ENCODE measurements at places on chromosomes 2 and 18.

DNA sequence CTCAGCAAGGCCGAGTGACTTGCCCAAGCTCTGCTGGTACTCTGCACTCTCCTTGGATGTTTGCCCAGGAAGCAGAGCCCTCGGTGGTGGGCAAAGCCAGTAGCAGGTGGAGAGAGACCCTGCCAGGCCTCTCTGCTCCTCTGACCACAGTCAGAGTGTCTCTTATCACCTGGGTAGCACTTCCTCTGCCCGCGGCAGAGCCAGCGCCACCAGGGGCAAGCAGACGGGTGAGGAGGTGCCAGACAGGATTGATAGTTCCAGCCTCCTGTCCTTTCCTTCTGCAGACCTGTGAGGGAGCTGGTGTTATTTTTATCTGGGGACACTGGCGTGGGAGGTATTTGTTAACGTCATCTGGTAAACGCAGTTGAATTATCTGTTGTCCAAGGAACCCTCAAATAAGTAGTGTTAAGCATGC is 152.9 kb downstream of the SMAD7 start:
- no peak for DNase-seq

GRCh38 chr2:2638547-2639220 is 307.6 kb upstream of the MYT1L start:
- DNase-seq = no peak

GRCh38 chr2:43980902-43981301 is 14.9 kb downstream of the LRPPRC start:
- no peak for DNase-seq

DNA sequence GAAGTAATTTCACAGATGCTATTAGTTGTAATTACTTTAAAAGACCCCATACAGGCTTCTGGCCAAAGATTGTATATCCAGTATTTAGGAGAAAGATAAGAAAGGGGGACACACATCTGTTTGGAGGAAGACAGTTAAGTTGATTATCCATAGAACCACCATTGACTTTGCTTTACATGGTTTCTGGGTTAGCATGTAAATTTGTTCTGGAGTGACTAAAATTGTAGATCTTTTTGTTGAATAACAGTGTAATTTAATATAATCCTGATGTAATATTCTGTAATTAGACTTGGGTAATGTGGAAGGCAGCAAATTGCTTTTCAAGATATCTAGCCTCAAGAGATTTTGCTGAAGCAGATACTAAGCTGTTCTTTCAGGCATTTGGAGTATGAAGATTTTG is 17.2 kb downstream of the COMMD1 start:
- DNase-seq = no peak

DNA sequence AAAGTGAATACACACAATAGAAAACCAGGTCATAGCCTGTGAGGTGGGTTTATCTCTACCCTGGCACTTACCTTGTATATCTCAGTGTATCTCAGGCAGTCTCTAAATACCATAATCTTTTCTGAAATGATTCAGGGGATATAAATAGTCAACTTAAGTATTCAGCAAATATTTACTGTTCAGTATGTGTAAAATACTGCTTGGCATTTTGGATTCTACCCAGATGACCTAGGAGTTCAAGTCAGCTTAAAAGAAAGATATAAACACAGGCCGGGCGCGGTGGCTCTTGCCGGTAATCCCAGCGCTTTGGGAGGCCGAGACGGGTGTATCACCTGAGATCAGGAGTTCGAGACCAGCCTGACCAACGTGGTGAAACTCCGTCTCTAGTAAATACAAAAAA is 23.8 kb downstream of the GRHL1 start:
- no peak for DNase-seq

DNA sequence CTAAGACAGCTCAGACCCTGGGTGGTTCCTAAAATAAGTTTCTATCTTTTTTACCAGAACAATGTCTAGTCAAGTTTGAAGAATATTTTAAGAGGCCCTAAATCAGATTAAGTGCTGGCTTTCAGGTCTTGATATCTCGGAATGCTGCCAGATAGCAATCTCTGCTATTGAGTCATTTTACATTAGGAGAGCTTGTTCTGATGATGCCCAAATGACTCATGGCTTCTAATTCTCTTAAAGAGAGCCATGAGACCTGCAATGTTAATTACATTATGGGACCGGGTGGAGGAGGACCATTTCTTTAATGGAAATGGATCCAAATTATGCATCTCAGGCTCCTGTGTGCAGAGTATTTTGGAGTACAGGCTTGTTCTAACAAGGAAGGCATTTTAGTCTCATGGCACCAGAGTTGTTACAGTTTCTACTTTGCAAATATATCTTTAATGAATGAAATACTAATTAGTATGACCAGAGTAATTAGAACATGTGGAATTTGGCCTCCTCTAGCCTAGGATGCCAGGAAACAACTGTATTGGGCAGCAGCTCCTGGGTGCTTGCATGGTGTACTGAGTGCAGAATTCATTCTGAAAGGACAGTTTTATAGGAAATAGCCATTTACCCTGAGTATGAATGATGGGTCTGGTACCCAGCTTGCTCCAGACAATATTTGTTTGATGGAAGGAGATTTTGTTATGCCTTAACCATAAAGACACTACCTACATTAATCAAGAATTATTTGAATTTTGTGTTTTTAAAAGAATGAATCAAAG is 94.0 kb upstream of the SULT1C3 start:
- no peak for DNase-seq

DNA sequence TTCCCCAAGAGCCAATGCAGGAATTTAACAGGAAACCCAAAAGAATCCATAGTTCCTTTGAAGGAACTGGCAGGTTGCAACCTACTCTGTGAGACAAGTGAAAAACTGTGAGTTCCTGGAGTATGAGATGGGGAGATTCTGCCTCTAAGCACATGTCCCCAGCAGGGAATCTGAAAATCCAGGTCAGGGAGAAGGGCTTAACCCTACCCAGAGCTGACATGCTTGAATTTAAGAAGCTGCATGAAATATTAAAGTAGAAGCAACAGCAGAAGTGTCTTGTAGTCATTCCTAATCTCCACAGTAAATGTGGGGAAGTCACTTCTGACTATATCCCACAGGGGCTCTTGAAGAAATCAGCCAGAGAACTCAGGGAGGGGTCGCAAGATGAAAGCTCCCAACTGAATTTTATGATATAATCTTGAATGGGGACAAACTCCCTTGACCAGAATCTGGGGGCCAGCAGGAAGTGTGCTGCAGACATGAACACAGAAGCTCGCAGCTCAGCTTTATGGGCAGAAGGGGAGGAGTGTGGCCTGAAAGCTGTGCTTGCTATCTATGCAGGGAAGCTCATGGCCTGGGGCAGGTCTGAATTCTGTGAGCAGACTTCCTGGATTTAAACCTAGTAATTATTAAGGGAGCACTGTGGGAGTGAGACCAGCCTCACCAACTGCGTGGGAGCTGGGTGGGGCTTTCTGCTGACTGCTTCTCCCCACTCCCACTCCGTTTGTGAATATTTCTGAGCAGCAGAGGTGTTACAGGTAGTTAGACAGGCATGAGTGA is 184.1 kb upstream of the KYNU start:
- DNase-seq = no peak

DNA sequence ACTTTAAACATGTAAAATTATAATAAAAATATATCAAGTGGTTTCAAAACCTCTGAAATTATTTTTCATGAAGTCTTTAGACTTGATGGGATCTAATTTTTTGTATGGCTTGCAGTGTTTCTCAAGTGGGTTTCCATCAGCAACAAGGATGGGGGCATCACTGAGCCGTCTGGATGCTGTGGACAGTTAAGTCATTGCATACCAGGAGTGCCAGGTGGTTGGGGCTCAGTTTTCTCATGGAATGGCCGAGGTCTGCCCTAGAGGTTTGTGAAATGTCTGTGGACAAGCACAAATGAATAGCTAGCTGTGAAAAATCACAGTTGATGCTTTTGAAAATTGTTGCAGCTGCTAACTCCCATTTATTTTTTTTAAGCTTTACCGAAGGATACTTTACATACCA is 1.7 kb downstream of the PRELID3A start:
- DNase-seq = no peak

GRCh38 chr18:45522371-45522770 is 92.9 kb upstream of the SLC14A2 start:
- DNase-seq = no peak

DNA sequence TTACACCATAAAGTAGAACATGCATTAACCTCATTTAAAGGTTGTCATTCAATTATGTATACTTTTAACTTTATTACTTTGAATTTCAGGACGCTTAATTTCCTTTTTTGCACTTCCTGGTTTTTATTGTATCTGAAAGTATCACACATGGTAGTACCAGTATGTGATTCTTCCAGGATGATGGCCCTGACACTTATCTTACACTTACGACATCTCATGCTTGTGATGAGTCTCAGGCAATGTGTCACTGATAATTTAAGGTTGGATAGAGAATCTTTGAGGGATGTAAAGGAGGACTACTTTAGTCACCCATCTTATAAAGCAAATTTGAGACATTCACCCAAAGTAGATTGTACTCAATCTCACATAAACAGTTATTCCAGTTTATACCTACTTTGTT is 74.9 kb downstream of the ABCA12 start:
- DNase-seq = no peak

GRCh38 chr18:37537868-37538525 is 27.6 kb downstream of the CELF4 start:
- DNase-seq = no peak

- DNase-seq = no peak
Measured at GRCh38 chr2:110140401-110140800, 24.8 kb upstream of the MALL start.

DNA sequence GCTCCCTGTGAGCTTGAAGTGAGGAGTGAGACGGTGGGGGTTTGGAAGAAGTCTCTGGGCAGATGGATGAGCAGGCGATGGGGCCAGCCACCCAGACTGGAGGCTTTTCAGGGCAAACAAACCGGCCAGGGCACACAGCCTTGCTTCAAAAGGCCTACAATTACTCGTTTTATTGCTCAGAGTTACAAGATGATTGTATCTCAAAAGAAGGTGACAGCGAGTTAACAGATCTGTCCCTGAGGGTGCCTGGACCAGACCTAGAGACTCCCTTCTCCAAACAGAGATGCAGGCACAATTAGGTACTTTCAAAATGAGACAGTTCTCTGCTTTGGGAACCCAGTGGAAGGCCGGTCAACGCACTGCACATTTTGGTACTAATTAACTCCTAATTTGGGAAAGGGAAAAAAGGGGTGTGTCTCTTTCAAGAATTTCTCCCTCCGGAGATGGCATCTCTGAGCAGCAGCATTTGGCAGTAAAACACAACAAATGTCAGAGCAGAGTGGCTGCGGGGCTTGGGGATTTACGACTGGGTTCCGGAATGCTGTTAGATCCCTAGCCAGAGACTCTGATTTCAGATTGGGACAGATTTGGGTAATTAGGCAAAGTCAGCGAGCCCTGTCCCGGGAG is 226.7 kb downstream of the TTC32 start:
- no peak for DNase-seq

DNA sequence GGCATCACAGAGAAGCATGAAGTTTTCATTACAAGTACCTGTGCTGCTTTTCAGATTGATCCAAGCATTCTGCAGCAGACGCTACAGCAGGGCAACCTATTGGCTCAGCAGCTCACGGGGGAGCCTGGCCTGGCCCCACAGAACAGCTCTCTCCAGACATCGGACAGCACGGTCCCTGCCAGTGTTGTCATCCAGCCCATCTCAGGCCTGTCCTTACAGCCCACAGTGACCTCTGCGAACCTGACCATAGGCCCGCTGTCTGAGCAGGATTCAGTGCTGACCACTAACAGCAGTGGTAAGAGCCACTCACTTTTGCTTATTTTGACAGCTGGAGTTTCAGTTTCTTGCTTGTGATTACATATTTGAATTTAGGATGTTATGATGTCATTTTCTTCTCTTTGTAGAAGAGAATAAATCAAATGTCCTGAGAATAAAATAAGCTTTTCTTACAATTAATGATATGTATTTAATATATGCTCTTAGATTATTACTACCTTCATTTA is 104.9 kb downstream of the ZNF236 start:
- DNase-seq = no peak

- no peak for DNase-seq
Measured at GRCh38 chr2:240933966-240934700, 28.0 kb downstream of the CROCC2 start.

DNA sequence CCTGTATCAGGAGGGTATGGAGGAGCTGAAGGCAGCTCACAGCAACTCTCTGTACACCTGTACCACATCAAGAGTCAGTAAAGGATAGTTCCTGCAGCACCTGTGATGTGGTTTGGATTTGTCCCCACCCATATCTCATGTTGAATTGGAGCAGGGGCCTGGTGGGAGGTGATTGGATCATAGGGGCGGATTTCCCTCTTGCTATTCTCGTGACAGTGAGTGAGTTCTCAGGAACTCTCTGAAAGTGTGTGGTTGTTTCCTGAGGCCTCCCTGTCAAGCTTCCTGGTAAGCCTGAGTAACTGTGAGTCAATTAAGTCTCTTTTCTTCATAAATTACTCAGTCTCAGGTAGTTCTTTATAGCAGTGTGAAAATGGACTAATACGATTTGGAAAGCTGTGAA is 28.9 kb downstream of the OSBPL1A start:
- DNase-seq = no peak

- DNase-seq = no peak
Measured at GRCh38 chr18:13288509-13289133, 70.1 kb downstream of the LDLRAD4 start.

DNA sequence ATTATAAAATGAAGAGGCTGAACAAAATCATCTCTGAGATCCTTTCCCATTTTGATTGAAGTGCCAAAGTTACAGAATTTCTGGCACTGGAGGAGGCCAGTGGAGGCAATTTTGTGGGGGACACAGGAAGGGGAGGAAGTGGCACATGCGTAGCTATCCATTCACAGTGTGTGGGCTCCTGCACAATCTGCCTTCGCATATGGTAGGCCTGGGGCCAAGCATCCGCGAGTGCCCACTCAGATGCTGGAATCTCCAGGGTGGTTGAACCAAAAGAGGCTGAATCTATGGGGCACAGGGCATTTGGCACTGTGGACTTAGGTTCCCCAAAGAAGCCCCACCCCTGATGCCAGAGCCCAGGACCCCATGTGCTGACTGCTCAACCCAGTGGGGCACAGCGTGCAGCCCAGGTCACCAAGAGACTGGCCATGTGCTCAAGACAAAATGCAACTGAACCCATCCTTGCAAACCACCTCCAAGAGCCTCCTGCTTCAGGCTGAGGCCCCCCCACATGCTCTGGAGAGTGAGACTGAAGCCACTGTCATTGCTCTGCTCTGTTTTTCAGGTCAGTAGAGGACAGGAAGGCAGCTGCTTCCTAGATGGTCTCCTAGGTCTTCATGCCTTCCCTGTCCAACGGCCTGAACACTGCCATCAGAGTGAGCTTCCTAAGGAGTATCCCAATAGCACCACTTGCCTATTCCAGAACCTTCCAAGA is 28.5 kb downstream of the ST8SIA5 start:
- no peak for DNase-seq

GRCh38 chr2:181461056-181461997 is 4.1 kb downstream of the ITGA4 start:
- no peak for DNase-seq

DNA sequence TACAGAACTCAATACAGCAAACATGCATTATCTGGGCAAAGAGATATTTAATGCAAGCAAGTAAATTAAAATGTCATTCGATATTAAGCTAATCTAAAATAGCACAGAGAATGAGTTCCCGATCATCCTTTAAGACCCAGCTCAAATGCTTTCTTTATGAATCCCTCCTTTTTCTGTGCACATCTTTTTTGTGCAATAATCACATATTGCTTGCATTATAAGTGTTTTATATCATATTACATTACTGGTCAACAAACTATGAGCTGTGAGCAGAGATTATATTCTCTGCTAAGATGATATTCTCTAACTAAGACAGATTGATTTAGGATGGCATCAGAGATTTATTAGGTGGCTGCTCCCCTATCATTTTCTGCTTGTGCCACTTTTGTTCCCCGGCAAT is 146.1 kb downstream of the ERBB4 start:
- DNase-seq = no peak

All from iPS DF 6.9 (cell line).